ENCODE measurements at places on chromosomes 6 and 20. TPM values are rescaled to one million over a fixed set of nuclear protein-coding genes. Genes with fewer than 3 reads are reported as not detected.

SNAP25 gene
- total RNA-seq: 0.58 TPM

LY6G6C gene
- 0.51 TPM for total RNA-seq

GDAP1L1 gene
- total RNA-seq: 0.13 TPM

NKX2-2 gene
- not detected for total RNA-seq

MYT1 gene
- not detected for total RNA-seq
